ENCODE measurements at places on chromosomes 3 and 15. TPM values are rescaled to one million over a fixed set of nuclear protein-coding genes. Genes with fewer than 3 reads are reported as not detected.

- DNase-seq, result peak; percentile 65
Observed at GRCh38 chr3:120561251-120562045, 34.7 kb upstream of the NDUFB4 start.

DNA sequence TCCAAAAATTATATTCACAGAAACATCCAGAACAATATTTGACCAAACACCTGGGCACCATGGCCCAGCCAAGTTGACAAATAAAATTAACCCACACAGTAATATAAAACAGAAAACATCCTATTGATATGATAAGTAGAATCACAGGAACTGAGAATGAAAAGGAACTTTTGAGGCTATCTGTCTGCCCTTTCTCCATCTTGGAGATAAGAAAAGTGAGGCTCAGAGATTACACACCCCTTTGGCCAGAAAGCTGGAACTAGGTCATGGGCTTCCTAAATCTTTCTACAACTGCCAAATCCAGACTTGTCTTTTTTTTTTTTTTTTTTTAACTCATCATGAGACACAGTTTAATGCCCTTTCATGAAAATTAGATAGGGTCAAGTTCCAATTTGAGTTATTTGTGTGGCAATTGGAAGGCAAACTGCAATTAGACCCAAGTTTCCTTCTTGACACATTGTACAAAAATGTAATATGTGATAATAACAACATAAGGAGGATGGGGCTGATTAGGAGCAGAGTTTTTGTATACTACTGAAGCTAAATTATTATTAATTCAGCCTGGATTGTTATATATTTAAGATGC, 137.2 kb downstream of the RPL22L1 start:
- no peak for DNase-seq

GRCh38 chr3:142657033-142657432, 60.8 kb downstream of the PLS1 start:
- no peak for DNase-seq

DNA sequence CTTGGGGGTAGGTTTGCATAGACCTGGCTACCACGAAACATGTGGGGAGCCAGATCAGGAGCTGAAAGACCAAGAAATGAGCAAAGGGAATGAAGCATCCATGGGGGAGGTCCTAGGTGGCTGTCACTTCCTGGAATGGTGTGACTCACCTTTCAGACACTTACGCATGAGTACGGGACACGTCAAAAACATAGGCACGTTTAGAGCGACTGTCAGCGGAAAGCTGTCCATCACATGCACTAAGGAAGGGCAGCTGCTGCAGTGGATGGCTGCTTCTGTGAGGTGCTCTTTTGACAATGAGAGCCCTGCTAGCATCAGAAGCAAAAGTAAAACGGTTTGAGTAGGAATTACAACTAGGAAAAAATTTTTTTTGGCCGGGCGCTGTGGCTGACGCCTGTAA, 244.6 kb upstream of the CCDC54 start:
- peak; percentile 35 for DNase-seq

DNA sequence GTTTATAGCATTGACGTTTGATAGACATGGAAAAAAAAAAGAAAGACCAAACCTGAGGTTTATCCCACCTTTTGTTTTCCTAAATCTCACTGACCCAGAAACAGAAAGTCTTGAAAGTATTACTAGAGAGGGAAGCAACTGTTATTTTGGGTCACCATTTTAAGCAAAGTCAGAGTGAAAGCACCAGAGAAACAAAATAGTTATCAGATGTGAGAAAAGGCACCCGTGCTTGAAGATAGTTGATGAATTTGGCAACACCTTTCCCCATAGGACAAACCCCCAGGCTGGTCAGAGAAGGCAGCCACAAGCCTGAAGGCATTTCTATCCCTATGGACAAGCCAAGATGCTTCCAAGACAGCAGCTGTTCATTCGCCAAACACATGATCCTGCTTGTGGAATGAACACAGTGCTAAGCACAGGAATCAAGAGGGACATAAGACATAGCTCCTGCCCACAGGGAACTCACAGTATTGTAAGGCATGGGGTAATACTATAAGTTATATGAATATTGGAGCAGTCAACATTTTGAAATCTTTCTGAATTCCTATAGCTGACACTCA, 170.9 kb downstream of the ERC2 start:
- no peak for DNase-seq

GRCh38 chr3:149179220-149179619, 42.4 kb downstream of the CP start:
- peak; percentile 58 for DNase-seq

GRCh38 chr3:134464064-134464688, 21.6 kb downstream of the ANAPC13 start:
- DNase-seq, result peak; percentile 78

DNA sequence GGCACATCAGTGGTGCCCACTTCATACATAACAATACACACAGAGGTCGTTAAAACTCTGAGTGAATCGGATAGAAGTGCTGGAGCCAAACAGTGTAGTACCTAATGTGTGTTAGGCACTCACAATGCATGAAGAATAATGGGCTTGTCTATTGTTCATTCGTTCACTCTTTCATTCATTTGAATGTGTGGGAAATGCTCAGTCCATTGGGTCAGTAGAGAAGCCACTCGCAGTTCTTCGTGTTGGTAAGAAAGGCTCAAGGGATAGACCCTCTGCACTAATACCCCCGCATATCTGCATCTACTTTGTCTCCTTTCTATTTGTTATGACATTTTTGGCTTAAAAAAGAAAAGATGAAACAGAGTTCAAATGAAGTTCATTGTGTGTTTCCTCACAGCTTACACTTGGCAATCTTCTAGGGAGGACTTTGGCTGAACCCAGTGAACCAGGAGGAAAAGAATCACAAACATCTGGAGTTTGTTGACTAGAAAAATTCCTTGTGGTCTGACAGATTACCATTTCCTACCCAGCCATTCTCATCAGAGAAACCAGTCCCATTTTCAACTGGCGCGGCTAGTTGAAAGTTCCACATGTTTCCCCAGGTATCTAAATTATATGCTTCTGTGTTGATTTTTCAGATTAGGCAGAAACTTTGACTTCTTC, 32.8 kb upstream of the MFSD1 start:
- DNase-seq, result peak; percentile 86

- peak; percentile 57 for DNase-seq
Observed at GRCh38 chr15:78308422-78309032, 9.1 kb upstream of the SKIC8 start.

DNA sequence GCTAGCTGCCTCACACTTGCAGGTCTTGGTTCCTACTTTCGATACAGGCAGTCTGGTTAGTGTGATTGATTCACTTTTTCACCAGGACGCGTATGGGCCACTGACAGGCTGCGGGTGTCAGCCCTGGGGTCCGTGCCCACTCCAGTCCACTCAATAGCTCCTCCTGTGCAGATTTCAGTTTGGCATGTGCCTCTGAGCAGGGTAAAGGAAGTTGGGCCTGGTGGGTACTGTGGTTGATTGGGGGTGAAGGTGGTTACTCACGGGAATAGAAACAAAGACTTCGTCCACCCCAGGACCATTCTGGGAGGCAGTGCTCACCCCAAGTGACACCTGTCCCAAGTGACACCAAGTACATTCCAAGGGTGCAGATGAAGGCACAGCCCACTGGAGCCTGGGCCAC, 62.3 kb downstream of the EPHB1 start:
- DNase-seq, result no peak

- no peak for DNase-seq
Observed at GRCh38 chr3:197283045-197283444, 15.4 kb downstream of the DLG1 start.

- DNase-seq, result no peak
Observed at GRCh38 chr15:44568338-44568737, 31.4 kb downstream of the EIF3J start.

DNA sequence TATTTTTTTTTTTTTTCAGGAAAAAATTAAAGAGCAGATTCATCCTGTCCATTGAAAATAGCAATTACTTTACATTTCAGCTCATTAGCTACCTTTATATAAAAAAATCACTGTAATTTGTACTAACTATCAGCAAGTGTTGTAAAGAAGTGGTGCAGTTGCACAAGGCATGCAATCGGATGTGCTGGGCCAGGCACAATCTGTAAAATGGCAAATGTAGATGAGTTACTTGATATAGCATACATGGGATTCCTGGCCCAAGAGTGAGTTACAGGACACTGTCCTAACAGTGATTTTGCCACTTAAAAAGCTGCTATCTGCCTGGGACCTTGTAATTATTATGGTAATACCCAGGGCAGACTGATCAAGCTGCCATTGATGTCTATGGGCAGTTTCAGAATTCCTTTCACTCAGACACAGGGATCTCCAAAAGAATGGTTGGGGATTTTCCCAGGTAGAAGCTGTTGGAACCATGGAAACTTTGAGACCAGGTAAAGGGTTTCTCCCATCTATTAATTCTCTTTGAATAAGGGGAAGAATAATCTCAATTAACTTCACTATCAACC, 182.2 kb upstream of the ICE2 start:
- DNase-seq, result no peak

DNA sequence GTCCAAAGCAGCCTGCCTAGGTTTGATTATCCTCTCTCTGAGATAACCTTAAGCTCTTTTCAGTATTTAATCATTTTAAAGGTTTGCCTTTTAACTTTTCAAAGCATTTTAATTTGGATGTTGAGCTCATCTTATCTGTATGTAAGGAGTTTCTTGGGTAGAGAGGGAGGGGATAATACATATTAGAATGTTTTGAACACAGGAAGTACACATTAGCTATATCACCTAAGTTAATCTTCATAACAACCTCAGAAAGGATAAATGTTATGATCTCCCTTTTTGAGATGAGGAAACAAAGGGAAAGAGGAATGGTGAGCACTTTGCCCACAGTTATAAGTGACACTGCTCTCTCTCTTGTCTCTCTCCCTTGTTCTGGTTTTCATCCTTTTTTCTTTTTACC, 2.2 kb upstream of the CD47 start:
- no peak for DNase-seq

DNA sequence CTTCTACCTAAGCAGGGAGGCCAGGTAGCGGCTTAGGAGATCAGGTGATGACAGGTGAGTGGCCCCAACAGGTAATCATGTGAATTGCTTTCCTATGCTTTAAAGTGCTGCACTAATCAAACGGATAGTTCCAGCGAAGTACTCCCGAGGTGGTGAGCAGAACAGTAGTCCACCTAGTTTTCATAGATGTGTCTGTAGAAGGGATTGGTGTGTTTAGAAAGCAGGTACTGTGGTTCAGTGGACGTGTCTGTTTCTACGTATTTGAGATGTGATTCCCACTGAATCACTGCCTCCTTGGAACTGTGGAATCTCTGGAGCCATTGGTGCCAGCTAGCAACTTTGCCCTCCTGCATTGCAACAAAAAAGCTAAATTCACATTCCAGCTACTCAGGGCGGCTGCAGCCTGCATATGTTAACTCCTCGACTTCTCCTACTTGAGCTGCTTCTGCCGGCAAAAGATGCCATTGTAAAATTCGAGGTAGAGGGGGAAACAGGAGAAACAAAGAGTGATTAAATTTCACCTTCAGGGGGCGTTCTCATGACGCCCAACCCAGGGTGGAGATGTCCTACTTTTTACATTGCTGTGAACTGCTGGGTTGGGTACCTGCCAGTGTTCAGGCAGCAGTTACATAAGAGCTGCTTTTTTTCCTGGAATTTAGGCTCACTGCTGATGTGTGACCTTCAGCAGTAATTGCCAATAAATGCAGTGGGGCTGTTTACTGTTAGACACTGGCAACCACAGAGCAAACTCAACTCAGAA, 227.3 kb downstream of the ITPR1 start:
- peak; percentile 89 for DNase-seq

GRCh38 chr15:44092221-44092620, 102.8 kb downstream of the FRMD5 start:
- DNase-seq, result peak; percentile 50

- DNase-seq, result no peak
Observed at GRCh38 chr3:151085889-151086483, 522 bp downstream of the MED12L start.

- peak; percentile 37 for DNase-seq
Observed at GRCh38 chr3:164608554-164609276, 469.6 kb downstream of the SI start.

DNA sequence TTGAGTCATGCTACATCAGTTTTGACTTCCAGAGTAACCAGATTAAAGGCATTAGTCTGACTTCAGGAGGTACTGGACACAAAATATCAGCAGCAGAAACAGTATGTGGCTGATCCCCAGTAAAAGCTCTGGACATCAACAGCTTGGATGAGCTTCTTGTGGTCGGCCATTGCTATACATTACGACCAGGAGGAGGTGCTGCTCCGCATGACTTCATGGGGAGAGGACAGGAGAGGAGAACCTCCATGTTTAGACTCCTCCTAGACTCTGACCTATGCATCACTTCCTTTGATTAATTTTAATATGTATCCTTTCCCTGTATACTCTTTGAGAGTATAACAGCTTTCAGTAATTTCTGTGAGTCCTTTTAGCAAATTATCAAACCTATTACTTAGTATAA, 285.6 kb upstream of the ARHGEF26 start:
- DNase-seq, result no peak

DNA sequence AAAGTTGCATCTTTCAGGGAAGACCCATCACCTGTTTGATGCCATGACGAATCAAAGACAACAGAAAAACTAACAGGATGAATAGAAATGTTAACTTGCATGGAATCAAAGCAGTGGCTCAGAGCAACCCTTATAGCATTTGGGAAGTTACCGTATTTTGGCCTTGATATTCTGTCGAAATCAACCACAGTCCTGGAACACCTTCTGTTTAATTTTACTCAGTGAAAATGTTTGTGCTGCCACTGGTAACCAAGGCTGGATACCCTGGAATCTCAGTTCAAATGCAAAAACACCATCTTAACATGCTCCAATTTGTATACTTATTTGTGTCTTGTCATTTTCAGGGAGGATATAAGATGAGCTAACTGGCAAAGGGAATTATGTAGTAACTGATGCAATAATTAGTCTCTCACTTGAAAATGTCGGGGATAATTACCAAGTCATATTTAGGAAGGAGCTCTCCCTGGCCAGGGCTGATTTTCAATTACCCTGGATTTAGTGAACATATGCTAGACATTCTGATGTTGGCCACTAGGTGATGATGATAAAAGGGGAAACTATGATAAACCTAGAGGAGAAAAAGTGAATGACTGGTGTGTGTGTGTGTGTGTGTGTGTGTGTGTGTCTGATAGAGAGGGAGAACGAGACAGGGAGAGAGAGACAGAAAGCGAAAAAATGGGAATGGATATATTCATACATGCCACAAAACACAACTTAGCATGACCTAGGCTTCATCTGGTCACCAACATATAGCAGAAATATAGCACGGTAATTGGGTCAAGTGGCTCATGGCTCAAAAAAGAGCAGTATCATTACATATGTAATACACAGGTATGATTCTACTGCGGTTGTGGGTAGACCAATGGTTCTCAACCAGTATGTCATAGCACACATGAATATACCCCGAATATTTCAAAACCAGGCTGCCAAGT, 19.0 kb upstream of the PRICKLE2 start:
- no peak for DNase-seq

- peak; percentile 68 for DNase-seq
Observed at GRCh38 chr3:173932624-173933023, 535.1 kb downstream of the NLGN1 start.

C3orf20 gene
- total RNA-seq, result not detected

KLF15 gene
- total RNA-seq, result 0.03 TPM

IMPG2 gene
- total RNA-seq, result not detected

GAP43 gene
- total RNA-seq, result 2.3 TPM

GOLGA6D gene
- total RNA-seq, result not detected

TMIE gene
- total RNA-seq, result 0.12 TPM

PLS1 gene
- 6.6 TPM for total RNA-seq

POLQ gene
- total RNA-seq, result 13.8 TPM

OR5K1 gene
- total RNA-seq, result not detected

CCDC80 gene
- 24.4 TPM for total RNA-seq

IL17RD gene
- 1.5 TPM for total RNA-seq
